Stimulated activated CD4-positive, alpha-beta T cell treated with anti-CD3 and anti-CD28 coated beads, Interleukin-2, amount 100 ng/mL, for 24 hours (primary cell): ENCODE measurements at places on chromosomes 4 and X.

DNA sequence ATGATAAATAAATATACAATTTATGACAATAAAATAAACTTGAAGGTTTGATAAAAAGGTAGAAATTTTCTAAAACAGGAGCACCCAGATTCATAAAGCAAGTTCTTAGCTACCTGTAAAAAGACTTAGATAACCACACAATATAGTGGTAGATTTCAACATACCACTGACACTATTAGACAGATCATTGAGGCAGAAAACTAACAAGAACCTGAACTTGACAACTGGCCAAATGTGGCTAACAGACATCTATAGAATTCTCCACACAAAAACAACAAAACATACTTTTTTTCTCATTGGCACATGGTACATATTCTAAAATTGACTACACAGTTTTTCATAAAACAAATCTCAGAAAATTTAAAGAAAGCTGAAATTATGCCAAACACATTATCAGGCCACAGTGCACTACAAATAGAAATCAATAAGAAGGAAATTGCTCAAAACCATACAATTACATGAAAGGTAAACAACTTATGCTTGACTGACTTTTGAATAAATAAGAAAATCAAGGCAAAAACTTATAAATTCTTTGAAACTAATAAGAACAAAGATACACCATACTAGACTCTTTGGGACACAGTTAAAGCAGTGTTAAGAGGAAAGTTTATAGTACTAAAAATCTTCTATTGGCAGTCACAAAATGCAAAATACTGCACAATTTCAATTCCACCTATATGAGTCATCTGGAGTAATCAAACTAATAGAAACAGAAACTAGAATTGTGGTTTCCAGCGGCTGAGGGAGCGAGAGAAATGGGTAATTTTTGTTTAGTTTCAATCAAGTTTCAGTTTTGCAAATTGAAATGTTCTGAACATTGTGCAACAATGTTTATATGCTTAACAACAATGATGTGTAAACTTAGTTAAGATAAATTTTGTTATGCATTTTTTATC, 925.6 kb downstream of the SH3BGRL start:
- no peak for DNase-seq

- no peak for DNase-seq
Measured at GRCh38 chr4:110624398-110624780, 1.5 kb upstream of the PITX2 start.

- DNase-seq: no peak
Measured at GRCh38 chr4:148054275-148054674, 322.4 kb downstream of the ARHGAP10 start.

DNA sequence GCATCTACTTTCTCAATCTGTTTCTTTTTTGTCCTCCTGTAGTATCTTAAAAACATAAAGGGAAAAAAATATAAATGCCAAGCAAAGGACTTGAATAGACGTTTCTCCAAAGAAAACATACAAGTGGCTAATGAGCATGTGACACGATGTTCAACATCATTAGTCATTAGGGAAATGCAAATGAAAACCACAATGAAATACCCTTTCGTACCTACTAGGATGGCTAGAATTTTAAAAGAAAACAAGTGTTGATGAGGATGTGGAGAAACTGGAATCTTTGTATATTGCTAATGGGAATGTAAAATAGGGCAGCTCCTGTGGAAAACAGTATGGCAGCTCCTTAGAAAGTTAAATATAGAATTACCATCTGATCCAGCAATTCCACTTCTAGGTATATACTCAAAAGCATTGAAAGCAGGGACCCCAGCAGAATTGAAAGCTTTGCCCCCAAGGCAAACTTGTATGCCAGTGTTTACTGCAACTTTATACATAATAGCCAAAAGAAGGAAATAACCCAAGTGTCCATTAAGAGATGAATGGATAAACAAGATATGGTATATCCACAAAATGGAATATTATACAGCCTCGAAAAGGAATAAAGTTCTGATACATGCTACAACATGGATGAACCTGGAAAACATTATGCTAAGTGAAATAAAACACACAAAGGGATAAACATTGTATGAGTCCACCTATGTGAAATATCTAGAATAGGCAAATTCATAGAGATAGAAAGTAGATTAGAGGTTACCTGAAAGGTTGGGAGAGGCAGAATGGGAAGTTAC, 138.3 kb downstream of the SH3KBP1 start:
- DNase-seq: no peak

- no peak for DNase-seq
Measured at GRCh38 chr4:150782921-150783320, 201.0 kb downstream of the MAB21L2 start.

- no peak for DNase-seq
Measured at GRCh38 chrX:8579602-8580001, 115.0 kb downstream of the VCX3B start.
